Stimulated activated CD8-positive, alpha-beta memory T cell treated with anti-CD3 and anti-CD28 coated beads, Interleukin-7, amount 100 ng/mL, for 1 hour (primary cell): ENCODE measurements at places on chromosomes 2 and 18.

GRCh38 chr2:240383099-240383758 lies 52.2 kb upstream of the GPC1 start:
- no peak for DNase-seq

DNA sequence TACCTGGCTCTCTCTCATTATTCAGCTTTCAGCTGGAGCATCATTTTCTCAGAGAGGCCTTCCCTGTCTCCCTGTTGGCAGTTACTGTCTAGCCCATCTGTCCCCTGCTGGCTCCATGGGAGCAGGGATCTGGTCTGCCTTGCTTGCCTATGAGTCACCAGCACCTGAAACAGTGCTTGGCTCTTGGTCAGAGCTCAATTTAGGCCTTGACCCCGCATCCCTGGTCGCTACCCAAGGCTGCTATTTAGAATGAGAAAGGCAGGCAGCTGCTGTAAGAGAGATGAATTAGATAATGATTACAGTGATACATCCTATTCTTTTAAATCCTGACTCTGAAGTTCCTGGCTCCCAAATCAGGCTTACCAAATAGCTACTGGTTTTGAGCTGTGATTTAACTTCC lies 32.9 kb downstream of the KCNE4 start:
- DNase-seq: no peak

GRCh38 chr2:172287605-172288315 lies 139.6 kb upstream of the ITGA6 start:
- no peak for DNase-seq

DNA sequence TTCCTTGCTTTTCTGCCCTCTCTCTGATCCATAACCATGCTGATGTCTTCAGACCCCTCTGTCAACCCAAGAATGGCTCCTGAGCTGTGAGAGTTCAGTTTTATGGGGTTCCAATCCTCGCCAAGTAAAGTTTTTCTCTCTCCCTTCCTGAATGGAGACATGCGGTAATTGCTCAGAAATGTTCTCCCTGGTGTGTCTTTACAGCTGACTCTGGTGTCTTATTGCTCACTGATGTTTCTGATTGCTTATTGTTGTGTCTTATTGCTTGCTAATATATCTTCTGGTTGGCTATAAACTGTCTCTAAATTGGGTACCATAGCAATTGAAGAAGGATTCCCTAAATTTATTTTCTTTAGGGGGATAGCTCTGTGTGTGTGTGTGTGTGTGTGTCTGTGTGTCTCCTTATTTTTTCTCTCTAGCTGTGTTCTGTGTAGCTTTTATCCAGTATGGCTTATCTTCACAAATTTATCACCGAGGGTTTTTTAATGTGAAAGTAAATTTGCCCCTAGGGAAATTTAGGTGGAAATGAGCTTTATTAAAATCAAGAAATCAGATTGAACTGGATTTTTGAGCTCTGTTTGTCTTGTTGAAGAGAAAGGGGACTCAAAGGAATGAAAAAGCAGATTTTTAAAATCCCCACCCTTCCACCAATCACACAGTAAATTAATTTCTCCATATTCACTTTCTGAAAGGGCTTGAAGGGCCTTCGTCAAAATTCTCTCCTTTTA lies 19.5 kb downstream of the MGAT5 start:
- DNase-seq: no peak

- no peak for DNase-seq
Observed at GRCh38 chr18:9353596-9353995, 19.0 kb downstream of the TWSG1 start.

GRCh38 chr18:40915724-40916123 lies 1039.3 kb upstream of the PIK3C3 start:
- no peak for DNase-seq

DNA sequence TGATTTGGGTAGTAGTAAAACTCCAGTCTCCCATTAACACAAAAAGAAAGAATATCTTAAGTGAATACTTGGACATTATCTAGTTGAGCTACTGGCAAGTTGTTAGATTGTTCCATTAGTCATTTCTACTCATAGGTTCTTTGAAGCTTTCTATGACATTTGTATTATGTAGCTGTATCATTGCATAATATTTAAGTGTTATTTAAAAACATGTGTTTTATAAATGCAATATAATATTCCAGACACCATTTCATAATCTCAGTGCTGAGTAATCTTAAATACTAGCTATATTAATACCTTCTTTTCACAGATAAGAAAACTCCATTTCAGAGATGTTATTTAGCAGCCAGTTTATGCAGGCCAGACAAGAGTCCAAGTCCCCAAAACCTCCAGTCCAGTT lies 271.9 kb downstream of the NCKAP5 start:
- no peak for DNase-seq

DNA sequence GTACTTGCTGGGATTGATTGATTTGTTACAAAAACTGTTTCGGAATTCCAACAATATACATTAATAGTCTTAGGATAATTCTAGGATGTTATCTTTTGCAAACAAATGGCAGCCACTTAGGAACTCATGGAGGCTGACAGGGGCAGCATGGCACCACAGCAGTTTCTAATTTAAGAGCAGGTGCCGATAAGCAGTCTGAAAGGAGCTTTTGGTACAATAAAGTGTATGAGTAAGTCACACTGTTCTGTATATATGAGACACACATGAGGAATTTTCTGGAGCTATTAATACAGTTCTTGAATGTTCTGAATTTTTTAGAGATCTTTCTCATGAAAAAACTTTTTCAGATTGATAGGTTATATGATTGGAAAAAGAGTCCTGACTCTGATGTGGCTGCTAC lies 52.2 kb downstream of the EIF5B start:
- no peak for DNase-seq

- no peak for DNase-seq
Observed at GRCh38 chr2:134137182-134137611, 116.7 kb upstream of the MGAT5 start.

- no peak for DNase-seq
Observed at GRCh38 chr2:127072970-127073369, 34.0 kb downstream of the BIN1 start.

DNA sequence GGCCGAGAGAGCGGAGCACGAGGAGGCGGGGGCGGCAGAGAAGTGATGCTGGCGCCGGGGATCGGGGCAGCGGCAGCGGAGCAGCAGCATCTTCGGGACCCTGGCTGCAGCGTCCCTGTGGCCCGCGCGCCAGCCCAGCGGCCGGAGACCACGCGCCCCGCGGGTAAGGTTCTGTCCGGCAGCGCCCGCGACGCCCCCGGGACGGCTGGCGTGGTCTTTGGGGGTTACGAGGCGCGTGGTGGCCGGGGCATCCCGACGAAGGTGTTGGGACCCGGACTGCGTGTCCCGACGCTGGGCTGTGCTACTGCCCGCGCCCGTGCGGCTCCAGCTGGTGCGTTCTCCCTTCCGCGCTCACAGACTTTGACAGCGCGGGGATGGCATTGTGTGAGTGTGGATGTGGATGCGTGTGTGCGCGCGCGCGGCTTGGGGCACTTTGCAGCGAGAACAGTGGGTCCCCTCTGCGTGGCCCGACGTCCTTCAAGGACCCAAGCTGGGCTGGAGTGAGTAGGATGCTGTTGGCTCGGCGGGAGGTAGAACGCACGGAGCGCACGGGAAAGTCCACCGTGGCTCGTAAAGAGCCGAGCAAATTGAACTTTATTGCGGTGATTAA lies 405.0 kb downstream of the XIRP2 start:
- DNase-seq: no peak

DNA sequence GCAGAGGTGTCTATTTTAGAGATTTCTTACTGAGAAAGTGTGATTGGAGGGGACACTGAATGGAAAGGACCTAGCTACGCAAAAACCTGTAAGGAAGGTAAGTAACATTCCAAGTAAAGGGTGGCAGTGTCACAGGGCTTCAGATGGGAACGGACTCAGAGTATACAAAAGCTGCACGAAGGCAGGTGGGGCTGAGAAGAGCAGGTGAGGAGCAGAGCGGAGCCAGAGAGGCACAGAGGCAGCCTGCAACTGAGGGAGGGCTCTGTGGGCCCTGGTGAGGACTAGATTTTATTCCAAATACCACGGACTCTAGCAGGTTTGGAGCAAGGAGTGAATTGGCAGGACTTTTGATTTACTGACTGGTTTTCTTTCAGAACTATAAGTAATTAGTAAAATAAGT lies 331.3 kb upstream of the PKDCC start:
- no peak for DNase-seq

DNA sequence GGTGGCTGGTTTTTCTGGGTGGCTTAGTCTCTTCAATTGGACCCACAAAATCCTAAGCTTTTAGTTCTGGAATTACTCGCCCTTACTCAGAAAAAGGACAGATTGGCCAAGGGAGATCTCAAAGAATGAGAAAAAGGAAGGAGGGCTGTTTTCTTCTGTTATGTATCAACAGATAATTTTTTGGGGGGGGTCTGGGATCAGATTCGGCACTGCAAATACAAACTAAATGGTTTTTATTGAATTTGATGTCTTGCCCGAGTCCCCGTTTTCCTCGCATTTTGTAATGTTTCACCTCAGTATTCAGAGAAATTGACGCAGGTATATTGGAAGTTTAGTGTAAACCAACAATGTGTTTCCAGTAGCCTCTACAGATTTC lies 762 bp downstream of the YIPF4 start:
- no peak for DNase-seq

GRCh38 chr2:46983065-46983801 lies 67.6 kb upstream of the MCFD2 start:
- no peak for DNase-seq

- DNase-seq: no peak
Observed at GRCh38 chr2:128536925-128537620, 218.4 kb upstream of the HS6ST1 start.

GRCh38 chr18:44917216-44918141 lies 236.8 kb downstream of the SETBP1 start:
- no peak for DNase-seq

DNA sequence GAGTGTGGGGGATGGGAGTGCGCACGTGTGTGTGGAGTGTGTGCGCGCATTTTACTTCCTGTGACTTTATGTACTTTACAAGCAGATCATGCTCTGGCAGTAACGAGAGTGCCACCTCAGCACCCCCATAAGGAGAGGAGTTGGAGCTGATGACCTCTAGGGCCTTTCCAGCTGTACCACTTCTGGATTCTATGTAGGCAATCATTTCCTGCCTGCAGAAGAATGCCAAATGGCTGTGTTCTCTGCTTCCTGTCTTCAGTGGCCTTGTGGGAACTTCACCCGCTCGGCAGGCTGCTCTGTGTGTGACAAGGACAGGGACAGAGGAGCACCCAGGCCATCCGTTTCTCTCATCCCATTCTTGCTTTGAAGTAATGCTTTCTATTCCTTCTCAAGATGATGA lies 22.8 kb upstream of the ZNF385B start:
- DNase-seq: no peak
